Cardiac muscle cell (in vitro differentiated cells and primary cell): ENCODE measurements at places on chromosomes 3 and 15. TPM values are rescaled to one million over a fixed set of nuclear protein-coding genes. Genes with fewer than 3 reads are reported as not detected.

DNA sequence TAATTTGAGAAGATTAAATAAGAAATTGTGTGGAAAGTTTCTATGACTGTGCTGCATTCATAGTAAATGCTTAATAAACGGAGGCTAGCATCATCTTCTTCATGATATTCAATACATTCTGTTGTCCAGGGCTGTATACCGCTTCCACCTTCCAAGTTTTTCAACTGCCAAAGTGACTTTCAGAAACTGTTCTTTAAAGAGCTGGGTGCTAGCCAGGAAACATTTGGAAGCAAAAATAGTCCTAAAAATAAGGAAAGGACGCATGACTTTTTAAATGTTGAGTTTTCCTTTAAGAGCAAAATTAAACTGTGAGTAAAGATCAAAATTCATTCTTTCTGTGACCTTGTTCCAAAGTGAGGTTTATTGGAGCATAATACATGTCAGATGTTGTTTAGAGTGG, 9.4 kb upstream of the ERC2 start:
- no peak for DNase-seq

DNA sequence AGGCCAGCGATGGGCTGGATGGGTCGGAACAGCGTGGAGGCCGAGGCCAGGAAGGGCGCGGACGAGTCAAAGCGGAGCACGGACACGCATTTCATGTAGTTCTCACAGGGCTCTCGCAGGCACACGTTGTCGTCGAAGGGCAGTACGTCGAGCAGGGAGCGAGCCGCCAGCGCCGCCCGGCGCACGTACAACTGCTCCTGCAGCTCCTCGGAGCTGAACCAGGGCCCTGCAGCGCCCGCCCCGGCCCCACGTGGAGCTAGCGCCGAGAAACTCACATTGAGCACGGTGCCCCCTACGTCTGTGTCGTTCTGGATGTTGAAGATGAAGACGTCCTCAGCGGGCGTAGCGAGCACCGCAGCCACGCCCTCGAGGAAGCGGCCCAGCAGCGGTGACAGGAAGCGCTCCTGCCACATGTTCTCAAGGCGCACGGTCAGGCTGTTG, 5.8 kb downstream of the CELSR3 start:
- no peak for DNase-seq

DNA sequence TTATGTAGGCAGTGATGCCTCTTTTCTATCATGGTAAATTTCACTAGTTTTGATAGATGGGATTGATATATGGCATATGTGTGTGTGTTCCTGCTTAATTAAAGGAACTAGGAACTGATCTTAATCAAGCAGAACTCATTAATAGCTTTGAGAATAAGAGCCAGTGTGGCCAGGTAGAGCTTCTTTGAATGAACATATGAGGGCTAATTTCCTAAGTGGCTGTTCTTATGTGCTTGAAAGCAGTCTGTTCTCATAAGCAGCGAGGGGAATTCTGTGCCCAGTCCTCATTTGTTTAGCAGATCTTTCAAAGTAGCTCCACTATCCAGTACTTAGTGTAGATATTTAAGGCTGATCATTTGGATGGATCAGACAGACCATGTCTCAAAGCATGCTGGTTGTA, 164.2 kb downstream of the GABRG3 start:
- no peak for DNase-seq

DNA sequence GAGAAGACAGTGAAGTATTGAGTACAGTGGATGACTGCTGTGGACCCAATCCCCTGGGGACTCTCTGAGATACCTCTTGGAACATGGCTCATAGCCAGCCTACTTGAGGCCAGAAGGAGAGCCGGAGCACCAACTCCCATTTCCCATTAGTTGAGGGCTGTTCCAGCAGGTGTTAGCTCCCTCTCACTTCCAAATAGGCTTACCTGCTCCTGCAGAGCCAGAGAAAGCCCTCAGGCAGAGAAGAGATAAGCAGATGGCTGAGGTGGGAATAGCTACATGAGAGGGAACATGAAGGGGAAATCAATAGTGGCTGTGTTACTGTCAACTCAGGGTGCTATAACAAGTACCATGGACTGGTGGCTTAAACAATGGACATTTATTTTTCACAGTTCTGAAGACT, 4.6 kb upstream of the CCK start:
- DNase-seq = no peak

DNA sequence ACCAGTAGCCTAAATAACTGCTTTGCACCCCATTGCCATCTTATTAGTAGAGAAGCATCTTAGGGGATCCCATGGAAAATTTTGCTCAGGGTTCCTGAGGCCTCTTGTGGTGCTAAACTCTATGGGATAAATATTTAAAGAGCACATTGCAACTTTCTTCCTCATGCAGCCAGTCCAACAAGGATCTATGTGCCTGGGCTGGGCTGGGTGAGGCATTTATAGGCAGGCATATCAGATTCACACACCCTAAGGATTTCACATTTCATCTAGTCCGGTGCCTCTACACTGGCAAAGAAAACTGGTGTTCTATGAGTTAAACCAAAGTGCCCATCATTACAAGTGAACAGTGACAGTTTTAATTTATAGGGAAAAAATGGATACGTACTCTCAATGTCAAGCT, 512.3 kb downstream of the EDEM1 start:
- no peak for DNase-seq

The GOLGA6D gene
- total RNA-seq = 0.06 and 0.28 TPM in 2 replicates

DNA sequence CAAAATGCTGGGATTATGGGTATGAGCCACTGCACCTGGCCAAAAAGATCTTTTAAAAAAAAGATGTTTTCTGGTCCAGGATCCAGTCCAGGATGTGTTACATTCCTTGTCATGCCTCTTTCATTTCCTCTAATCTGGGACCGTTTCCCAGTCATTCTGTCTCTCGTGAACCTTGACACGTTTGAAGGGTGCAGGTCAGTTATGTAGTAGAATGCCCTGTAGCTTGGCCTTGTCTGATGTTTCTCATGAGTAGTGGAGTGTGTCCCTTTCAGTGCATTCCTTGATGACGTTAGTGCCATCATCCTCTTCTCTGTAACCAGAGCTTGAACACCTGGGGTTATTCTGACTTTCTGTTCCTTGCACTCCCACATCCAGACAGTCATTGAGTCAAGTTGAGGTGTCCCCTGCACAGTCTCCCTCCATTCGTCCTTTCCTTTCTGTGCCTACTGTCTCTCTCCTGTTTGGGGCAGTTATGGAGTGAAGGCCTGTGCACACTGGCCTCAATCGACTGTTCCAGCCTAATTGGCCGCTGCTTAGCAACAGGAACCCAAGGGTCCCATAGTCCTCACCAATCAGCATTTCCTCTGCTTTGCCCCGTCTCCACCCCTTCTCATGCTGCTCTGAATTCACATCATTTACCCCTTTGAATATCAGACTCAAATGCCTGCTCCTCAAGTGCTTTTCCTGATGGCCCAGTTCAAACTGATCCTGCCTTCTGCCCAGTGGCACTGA, 5.5 kb downstream of the FAM81A start:
- no peak for DNase-seq

The CYP8B1 gene
- total RNA-seq = not detected in 2 replicates

DNA sequence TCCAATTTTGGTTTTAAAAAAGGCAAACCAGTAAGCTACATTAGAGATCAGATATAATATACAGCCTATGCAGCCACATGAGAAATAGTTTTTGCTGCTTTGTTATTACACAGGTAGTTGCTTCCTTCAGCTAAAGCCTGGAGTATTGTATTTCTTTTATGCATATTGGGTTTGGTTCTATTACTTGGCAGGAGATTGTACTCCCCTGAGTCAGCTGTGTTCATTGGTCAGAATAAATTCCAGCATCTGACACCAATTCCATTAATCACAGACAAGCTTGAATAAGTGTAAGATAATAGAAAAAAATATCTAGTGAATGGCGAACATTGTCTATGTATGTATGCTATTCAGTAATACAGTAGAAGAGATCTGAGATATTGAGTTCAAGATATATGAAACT, 26.1 kb upstream of the ZCWPW2 start:
- no peak for DNase-seq

The WDR72 gene
- total RNA-seq = 4.2 and 4.5 TPM in 2 replicates

The CHRNA7 gene
- 4.2 and 7.7 TPM in 2 replicates for total RNA-seq

DNA sequence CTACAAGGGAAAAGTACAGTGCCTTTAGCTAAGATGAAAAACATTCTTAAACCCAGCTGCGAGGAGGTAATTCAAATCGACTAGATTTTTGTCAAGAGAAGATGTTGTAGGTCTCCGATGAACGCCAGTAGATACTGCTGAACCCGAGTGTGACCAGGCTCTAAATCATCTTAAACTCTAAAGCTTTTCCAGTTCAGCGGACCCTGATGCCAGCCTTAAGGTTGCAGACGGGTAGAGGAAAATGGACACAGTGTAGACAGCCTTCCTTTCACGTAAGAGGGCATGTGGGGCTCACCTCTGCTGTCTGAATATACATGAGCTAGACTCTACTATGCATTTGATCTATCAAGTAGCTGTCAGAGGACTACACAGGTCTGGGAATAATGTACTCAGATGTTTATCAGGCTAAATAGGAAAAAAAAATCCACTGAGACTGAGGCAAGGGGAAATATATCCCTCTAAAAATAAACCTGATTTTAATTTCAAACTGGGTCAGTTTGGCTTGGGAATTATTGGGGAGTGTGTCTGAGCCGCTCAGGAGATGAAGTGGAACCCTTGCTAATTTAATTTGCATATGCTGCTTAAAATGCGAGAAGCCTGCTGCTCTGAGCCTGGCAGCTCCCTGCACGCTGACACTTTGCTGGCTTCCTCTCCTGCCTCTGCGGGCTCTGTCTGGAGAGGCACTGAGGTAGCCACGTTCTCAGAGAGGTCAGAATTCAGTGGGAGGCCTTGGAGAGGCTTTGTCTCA, 151.9 kb downstream of the CADPS start:
- DNase-seq = no peak

DNA sequence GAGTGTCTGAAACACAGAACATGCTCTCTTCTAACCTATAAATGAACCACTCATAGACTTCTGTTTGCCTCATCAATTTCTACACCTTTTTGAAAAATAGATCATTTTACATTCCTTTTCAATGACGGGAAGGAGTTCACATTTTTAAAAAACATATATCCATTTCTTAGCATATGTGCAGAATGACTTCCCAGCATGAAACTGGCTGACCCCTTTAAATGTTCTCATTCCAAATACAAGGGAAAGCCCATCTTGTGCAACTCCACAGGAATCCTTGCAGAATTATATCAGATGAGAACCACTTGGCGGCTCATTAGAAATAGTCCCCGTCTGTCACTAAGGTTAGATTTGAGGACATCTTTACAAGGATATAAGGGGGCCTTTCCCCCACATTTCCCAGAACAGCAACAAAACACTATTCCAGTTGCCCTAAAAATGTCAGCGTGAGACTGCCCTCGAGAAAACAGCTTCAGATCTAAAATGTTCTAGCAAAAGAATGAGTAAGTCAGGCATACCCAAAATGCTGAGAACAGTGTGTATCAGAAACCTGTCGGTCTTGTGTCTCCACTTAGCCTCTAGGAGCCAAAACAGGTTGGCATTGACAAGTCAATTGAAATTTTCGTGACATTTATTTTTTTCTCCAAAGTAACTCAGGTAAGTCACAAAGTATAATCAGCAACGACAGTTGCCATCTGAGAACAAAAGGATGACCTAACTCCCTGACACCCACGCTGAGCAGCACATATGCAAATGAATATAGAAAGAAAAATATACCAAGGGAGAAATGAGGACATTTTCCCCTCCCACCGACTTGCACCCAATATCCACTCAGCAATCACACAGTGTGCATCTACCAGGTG, 63.1 kb downstream of the FOXP1 start:
- no peak for DNase-seq

DNA sequence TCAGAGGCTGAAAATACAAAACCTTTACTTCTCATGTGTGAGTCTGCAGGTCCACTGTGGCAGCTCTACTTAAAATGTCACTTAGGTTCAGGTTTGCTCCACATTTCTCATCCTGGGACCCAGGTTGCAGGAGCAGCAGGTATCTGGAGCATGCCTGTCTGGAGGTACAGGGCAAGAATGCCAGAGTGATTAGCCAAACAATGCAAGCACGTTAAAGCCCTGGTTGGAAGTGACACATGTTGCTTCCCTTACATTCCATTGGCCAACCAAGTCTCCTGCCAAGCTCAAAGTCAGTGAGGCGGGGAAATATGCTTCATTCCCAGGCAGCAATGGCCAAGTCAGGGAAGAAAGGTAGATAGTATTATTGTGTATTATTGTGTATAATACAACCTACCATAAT, 76.8 kb upstream of the ARL6 start:
- no peak for DNase-seq

The GASK1A gene
- 0.78 and 0.80 TPM in 2 replicates for total RNA-seq

- DNase-seq = no peak
These were observed 219.4 kb upstream of the BHLHE40 start for GRCh38 chr3:4759689-4760312.

GRCh38 chr15:59177317-59177660, 29.4 kb upstream of the LDHAL6B start:
- no peak for DNase-seq

DNA sequence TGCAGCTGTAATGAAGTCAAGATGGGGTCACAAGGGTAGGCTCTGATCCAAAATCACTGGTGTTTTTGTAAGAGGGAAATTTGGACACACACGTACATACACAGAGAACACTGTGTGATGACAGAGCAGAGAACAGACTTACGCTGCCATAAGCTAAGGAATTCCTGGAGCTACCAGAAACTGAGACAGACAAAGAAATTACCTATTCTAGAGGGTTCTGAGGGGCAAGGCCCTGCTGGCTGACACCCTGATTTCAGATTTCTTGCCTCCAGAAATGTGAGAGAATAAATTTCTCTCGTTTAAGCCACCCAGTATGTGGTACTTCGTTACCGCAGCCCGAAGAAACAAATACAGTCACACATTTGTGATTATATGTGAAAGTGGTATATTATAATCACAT, 24.8 kb downstream of the CBLB start:
- no peak for DNase-seq

DNA sequence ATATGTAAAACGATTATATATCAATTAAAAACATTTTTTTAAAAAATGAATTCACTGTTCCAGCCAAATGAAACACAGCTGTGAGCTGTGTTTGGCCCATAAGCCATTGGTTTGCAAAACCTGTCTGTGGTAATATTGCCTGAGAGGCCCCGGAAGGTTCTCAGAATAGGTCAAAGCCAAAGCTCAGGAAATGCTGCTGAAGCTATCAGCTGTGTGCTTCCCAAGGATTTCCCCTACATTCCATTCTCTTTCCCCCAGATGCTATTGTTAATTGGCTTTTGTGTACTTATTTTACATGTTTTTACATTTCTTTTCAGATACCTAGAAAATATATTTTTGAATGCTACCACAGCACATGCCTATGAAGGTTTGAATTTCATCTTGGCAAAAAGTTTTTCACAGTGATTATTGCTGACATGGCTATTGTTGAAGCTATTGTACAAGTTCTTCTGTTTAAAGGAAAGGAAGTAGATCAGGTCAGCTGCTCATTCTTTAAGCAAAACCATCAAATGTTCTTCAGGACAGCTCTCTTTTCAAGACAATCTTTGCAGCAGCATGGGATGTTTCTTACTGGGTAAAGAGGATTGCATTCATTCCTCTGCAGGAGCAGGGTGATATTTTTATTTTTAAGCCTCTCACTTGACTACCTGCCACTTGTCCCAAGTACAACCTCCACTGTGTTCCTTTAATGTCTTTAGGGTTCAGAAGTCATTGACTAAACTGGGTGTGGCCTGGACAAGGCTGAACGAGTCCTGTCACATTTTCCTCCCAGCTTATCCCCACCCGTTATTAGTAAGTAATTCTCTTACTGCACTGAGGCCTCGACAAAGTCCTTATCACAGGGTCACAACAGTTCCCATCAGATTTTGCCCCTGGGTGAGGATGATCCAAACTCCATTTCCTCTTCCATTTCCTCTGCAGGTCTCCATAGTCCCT, 26.3 kb upstream of the BNC1 start:
- no peak for DNase-seq

GRCh38 chr15:78350058-78350457, 9.9 kb downstream of the CRABP1 start:
- no peak for DNase-seq

The ZNF662 gene
- 0.14 and 0.21 TPM in 2 replicates for total RNA-seq

The P3H2 gene
- 45.3 and 56.7 TPM in 2 replicates for total RNA-seq

GRCh38 chr3:187719628-187720336, 17.4 kb upstream of the RTP2 start:
- DNase-seq = peak; percentile 8
